ENCODE measurements at places on chromosomes 2 and 18.

DNA sequence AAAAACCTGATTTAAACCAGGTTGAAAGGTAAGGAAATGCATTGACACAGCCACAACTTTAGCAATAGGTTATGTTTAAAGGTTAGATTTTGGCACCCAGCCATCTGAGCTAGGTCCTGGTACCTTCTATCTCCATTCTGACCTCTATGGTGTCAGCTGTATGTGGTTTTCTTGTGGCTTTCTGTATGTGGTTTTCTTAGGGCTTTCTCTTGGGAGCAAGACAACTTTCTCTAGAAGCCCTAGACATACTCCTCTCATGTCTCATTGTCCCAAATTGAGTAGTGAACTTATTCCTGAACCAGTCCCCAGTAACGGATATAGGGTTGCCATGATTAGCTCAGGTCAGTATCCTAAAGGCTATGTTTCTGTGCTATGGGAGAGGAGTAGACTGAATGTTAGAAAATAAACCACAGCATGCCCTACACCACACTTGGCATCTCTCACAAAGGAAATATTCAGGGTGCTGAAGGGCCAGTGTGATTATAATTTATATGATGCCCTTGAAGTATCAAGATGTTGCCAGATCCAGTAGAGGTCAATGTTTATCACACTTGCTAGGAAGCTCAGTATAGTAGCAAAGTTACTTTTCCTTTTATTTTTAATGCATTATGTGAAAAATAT lies 176.1 kb downstream of the CAPN13 start:
- DNase-seq = no peak

DNA sequence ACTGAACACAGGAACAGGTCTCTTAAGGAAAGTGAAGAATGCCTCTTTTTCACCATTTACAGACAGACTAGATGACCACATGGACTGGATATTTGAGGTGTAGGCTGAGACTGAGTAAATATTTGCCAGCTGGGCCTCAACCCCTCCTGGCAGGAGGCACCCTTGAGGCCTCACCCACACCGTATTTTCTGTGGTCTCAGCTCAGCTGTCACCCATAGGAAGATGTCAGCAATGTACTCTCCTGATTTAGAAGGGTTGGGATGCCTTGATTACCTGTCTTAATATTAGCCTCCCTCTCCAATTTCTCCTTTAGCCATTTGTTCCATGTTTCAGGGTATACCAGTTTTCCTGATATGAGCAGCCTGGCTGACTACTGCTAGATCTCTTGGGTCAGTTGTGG lies 20.3 kb downstream of the ADCYAP1 start:
- DNase-seq = peak; percentile 74

- no peak for DNase-seq
Observed at GRCh38 chr2:19355014-19355405, 3.4 kb downstream of the OSR1 start.

- DNase-seq = no peak
Observed at GRCh38 chr2:154455866-154456265, 242.6 kb upstream of the KCNJ3 start.

GRCh38 chr18:77560341-77560992 lies 310.8 kb downstream of the GALR1 start:
- no peak for DNase-seq

GRCh38 chr2:224310943-224311625 lies 90.8 kb downstream of the FAM124B start:
- no peak for DNase-seq

- peak; percentile 3 for DNase-seq
Observed at GRCh38 chr2:43276962-43277391, 50.6 kb upstream of the ZFP36L2 start.

DNA sequence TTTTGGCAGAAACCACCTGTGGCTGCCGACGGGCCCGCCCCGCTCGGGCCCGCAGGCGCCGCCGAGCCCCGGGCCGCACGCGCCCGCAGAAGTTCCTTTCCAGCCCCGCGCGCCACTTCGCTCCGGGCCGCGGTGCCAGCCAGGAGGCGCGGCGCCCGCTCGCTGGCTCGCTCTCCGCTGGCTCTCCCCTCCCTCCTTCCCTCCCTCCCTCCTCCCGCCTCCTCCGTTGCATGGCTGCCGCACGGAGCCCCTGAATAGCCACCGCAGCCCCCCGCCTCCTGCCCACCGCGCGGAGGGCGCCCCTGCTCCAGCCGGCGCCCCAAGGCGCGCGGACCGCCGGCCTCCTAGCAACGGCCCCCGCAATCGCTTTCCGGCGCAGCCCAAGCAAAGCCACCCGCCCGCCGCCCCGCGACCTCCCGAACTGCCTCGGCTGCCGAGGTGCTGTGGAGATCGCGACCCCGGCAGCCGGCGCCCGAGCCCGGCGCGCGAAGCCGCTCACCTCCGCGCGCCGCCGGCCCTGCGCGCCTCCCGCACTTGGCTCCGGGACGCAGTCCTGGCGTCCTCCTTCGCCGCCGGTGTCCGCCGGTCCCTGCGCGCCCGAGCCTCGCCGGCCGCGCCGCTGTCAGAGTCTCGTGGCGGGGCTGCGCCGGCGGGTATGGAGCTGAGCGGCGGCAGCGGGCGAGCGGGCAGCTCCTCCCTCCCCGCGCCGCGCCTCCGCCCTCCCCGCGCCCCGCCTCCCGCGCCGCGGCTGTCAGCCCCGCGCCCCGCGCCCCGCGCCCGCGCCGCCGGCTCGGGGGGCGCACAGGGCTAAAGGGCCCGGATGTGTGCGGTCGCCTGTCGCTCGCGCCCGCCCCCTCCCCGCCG lies at the start of gene ZBTB7C:
TSS of gene ZBTB7C (minus strand) at position 657 of the 864 bp plus-strand sequence.
- peak; percentile 77 for DNase-seq

GRCh38 chr2:28160986-28161425 lies 231.7 kb upstream of the FOSL2 start:
- DNase-seq = no peak

DNA sequence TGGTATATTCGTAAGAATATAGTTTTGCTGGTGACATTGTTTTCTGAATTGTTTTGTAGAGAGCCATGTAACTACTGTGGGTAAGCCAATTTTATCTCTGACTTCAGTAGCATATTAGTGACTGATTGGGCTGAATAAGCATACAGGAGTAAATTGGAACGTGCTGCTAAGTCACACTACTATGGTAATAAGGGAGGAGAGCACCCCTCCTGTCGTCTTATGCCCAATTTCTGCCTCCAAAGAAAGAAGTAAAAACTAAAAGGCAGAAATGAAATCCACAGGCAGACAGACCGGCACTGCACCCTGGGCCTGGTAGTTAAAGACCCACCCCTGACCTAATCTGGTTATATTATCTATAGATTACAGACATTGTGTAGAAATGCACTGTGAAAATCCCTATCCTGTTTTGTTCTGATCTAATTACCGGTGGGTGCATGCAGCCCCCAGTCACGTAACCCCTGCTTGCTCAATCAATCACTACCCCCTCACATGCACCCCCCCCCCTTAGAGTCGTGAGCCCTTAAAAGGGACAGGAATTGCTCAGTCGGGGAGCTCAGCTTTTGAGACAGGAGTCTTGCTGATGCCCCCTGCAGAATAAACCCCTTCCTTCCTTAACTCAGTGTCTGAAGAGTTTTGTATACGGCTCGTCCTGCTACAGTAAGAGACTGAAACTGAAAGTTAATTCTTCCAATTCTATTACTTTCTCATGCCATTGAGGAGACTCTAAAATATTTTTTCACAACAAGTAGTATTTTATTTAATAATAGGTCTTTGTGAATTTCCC lies 167.0 kb downstream of the ZNF804A start:
- DNase-seq = no peak

GRCh38 chr2:240223631-240224030 lies 83.2 kb upstream of the OTOS start:
- DNase-seq = no peak

GRCh38 chr2:69221512-69221911 lies 165.5 kb downstream of the GFPT1 start:
- no peak for DNase-seq

GRCh38 chr2:203498161-203498560 lies 36.9 kb downstream of the RAPH1 start:
- no peak for DNase-seq

DNA sequence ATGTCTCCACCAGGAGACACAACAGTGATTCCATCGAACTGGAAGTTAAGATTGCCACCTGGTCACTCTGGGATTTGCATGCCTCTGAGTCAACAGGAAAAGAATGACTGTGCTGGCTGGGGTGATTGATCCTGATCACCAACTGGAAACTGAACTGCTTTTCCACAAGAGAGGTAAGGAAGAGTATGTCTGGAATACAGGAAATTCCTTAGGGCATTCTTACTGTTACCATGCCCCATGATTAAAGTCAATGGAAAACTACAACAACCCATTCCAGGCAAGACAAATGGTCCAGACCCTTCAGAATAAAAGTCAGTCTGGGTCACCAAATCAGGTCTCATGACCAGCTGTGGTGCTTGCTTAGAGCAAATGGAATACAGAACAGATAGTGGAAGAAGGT lies 12.0 kb upstream of the DDX1 start:
- DNase-seq = no peak

DNA sequence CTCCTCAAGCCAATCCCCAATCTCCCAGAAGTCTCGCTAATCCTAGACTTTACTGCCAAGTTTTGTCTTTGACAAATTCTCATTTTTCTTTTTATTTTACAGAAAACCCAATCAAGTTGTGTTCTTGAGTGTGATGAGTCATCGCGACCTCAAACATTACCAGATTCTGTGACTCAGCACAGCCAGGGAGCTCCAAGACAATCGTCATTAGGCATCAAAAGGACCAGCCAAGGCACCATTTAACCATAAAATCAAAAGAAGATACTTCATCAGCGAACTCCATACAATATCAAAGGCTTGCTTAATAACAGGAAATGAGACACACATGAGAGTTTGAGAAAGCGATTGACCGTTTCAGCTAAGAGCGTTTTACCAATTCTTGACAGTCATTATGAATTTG lies 146.2 kb upstream of the AGAP1 start:
- DNase-seq = no peak

GRCh38 chr2:99743146-99743545 lies 253.3 kb upstream of the REV1 start:
- DNase-seq = no peak

DNA sequence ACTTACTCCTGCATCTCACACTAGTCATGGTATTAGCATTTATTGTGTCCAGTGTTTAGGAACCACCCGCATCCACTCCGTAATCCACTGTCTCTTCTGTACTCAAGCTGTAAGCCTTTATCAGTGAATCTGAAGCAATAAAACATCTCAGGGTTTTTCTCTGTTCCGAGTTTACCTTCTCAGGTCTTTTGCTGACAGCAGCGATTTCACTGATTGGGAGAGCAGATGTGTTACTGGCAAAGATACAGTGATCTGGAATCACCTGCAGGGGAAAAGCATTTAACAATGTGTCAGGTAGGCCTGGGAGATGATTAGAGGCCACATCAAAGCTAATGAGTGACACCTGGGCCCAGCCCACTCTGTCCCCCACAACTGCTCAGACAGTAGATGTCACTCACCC lies 24.6 kb downstream of the GAREM2 start:
- DNase-seq = no peak

DNA sequence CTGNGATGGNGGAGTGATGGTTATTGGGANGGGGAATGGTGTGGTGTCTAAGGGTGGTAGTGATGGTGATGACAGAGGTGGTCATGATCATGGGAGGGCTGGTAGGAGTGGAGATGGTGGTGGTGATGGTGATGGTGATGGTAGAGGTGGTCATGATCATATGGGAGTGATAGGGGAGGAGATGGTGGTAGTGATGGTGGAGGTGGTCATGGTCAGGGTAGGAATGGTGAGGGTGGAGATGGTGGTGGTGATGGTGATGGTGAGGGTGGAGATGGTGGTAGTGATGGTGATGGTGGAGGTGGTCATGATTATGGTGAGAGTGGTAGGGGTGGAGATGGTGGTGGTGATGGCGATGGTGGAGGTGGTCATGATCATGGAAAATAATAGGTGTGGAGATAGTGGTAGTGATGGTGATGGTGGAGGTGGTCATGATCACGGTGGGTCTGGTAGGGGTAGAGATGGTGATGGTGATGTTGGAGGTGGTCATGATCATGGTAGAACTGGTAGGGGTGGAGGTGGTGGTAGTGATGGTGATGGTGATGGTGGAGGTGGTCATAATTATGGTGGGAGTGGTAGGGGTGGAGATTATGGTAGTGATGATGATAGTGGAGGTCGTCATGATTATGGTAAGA lies 83.7 kb downstream of the INPP5D start:
- DNase-seq = no peak

DNA sequence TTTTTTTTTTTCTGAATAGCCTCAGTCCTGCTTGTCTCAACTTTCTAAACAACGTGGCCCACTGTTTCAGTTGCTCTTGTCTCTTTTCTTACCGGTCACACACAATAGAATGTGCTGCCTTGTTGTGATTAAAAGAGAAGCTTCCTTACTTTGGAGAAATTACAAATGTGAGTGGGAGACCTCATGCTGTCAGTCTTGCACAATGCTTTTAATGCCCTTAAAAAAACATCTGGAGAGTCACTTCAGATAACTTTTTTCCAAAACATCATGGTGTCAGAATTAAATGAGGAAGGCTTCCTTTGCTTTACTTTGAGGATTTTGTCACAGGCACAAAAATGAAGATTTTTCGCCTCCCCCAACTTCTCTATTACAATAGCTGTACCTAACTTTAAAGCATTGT lies 37.7 kb downstream of the LHCGR start:
- DNase-seq = no peak

GRCh38 chr2:176093145-176093897 lies 800 bp downstream of the HOXD13 start:
- peak; percentile 55 for DNase-seq

DNA sequence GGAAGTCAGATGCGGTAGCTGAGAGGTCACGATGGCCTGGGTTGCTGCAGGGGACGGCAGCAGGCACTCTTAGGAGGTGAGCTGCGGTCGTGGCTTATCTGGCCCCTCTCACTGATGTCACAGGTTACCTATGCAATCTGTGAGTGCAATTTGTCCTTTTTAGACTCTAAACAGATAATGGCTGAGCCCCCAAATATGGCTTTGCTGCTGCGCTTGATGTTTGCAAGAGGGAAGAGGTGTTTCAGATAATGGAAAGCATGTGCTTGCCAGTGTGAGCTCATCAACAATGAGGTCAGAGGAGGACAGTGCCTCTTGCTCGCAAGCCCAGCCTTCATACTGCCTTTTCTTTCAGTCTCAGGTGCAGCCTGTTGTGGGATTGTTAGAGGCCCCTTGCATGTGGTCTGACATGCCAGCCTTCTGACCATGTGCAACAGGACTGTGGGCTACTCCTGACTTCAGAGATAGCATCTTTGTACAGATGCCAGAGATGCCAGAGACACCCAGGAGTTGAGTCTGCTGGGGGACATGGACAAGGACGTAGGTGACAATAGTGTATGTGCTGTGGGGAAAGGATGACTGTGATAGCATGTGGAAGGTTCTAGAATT lies 151.3 kb downstream of the TANC1 start:
- DNase-seq = no peak

- DNase-seq = no peak
Observed at GRCh38 chr2:40043641-40044040, 264.6 kb upstream of the THUMPD2 start.

DNA sequence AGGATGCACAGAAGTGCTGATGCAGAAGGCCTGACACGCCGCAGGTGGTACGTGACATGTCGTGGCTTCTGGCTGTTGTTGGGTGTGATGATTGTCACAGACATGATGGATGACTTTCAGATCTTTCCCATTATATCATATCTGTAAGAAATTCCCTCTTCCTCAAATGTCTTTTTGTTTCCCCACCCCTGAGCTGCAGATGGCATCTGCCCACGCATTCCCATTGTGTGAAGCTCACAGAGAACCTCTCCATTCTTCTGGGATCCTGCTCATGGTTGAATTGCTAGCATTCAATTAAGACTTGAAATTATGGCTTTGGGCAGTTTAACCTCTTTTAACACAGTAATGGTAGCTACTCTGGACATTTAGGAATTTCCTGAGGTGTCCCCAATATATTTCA lies 28.3 kb upstream of the EPHA4 start:
- DNase-seq = no peak

GRCh38 chr18:23306822-23307221 lies 146.3 kb upstream of the RIOK3 start:
- no peak for DNase-seq

Data from NCI-H146 (cell line).